ENCODE measurements at places on chromosomes 3 and 15.

GRCh38 chr3:114079761-114080160 is 23.2 kb downstream of the QTRT2 start:
- DNase-seq = no peak

GRCh38 chr3:16998236-16998923 is 113.6 kb downstream of the PLCL2 start:
- DNase-seq = no peak

DNA sequence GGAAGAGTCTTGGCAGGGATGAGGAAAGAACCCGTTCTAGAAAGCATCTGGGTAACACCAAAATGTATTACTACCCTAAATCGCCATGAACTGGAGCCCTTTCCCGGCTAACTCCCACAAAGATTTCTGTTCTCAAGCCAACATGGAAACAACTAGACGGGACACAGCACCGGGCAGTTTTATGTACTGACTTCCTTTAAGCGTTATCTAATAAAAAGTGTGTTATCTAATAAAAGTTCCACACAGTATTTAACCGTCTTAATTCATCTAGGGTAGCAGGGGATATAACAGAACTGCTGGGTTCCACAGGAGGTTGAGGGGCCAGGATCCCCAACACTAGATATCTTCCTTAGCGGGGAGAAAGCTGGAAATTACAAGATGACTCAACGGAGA is 347 bp upstream of the C3orf62 start:
- no peak for DNase-seq

- DNase-seq = no peak
Observed at GRCh38 chr15:46855388-46855787, 861.9 kb upstream of the SEMA6D start.

- DNase-seq = peak; percentile 25
Observed at GRCh38 chr3:57078344-57078634, 17.8 kb downstream of the SPATA12 start.

GRCh38 chr15:62665449-62665848 is 377.1 kb upstream of the TPM1 start:
- no peak for DNase-seq

DNA sequence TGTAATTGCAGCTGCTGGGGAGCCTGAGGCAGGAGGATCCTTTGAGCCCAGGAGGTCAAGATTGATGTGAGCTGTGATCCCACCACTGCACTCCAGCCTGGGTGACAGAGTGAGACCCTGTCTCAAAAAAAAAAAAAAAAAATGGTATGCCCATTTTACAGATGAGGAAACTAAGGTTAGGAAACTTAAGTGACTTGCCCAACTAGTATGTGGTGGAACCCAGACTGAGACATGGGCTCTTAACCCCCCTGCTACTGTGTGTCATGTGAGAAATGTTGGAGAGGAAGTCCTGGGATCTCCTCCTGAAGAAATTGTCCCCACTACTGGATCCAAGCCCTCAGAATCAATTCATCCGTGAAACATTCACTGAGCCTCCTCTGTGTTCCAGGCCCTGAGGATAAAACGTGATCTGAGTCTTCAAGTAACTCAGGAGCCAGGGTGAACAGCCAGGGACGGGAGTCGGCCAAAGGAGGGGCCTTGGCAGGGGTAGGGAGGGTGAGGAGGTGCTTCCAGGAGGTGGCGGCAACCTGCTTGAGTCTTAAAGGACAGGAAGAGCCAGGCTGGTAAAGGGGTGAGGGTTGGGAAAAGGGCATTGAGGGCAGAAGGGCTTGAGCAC is 19.6 kb upstream of the RNU6-1 start:
- no peak for DNase-seq

DNA sequence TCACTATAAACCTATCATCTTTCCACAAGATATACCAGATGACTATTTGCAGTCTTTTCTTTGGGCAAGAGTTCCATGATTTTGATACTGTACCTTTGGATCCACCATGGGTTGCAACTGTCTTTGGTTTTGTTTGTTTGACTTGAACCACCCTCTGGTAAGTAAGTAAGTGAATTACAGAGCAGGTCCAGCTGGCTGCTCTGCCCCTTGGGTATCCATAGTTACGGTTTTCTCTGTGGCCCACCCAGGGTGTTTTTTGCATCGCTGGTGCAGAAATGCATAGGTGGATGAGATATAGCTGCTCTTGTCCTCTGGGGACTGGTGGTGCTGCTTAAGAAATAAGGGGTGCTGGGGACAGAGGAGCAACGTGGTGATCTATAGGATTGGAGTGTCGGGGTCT is 33.8 kb downstream of the CHDH start:
- DNase-seq = no peak

DNA sequence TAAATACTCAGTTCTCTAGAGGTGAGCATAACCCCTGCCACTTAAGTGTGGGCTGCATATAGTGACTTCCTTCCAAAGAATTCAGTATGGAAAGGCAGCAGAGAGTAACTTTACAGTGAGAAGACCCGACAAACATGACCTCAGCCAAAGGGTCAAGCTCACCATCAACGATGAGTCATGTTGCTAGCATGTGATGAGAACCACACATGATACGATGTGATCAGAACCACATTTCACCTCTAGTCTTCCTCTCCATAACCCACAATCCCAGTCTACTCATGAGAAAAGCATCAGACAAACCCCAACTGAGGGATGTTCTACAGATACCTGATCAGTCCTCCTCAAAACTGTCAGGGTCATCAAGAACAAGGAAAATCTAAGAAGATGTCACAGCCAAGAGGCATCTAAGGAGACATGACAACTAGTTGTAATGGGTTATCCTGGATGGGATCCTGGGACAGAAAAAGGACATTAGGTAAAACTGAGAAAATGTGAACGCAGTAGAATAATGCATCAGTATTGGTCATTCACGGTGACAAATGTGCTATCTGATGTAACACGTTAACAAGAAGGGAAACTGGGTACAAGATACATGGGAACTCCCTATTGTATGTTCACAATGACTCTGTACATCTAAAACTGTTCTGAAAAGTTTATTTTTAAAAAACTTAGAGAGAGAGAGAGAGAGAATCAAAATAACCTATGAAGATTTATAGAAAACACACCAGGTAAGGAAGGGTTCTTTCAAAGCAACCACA is 28.3 kb downstream of the SEC61A1 start:
- DNase-seq = no peak

DNA sequence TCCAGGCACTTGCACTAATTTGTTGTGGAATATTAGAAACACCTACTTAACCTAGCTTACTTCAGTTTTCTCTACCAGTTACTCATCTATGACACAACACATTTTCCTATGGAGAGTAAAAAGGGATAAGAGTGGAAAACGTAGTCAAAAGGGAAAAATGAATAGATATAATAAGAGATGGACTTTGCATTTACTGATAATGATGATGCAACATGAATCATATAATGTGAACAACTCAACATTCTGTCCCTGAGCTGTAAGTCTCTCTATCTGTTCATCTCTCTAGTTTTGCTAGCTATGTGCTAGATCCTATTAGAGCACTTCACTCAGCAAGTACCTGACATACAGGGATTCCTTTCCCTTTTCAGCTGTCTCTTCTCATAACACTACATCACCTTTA is 627.1 kb downstream of the AGBL1 start:
- DNase-seq = no peak

DNA sequence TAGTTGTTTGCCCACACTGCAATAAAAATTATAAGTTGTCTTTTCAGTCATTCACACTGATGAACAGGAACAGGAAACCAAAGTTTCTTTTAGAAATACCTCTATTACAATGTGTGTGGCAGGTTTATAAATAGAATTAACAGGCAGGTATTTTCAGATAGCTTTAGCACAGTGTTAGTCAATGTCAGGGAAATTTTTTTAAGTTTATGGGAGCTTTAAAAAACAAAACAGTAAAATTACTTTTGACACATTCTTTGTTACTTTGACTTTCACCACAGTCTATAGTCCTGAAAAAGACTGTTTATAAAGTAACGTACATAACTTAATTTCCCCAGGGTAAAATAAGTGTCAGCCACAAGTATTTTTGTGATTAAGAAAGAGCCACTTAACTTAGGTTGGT is 38.1 kb downstream of the SERPINI1 start:
- DNase-seq = no peak

DNA sequence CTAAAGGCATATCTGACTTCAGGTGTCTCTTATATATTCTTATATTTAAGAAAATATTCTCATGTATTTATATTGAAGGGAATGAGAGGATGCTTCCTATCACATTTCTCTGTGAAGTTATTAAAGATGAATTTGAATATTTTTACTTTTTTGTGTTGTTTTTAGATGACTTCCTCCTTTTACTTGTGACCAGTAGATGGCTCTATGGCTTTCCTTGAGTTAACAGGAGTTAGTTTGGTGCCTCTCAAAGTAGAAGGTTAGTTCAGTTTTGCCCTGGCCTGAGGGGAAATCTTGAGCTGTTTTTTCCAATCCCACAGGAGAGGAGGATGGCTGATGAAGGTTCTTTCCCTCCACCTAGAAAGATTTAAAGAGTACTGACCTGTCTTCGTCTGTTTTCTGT is 80.7 kb downstream of the SQOR start:
- DNase-seq = no peak

GRCh38 chr3:44963571-44964325 is 12.2 kb downstream of the ZDHHC3 start:
- DNase-seq = no peak

- no peak for DNase-seq
Observed at GRCh38 chr15:65087411-65087810, 10.9 kb downstream of the KBTBD13 start.

DNA sequence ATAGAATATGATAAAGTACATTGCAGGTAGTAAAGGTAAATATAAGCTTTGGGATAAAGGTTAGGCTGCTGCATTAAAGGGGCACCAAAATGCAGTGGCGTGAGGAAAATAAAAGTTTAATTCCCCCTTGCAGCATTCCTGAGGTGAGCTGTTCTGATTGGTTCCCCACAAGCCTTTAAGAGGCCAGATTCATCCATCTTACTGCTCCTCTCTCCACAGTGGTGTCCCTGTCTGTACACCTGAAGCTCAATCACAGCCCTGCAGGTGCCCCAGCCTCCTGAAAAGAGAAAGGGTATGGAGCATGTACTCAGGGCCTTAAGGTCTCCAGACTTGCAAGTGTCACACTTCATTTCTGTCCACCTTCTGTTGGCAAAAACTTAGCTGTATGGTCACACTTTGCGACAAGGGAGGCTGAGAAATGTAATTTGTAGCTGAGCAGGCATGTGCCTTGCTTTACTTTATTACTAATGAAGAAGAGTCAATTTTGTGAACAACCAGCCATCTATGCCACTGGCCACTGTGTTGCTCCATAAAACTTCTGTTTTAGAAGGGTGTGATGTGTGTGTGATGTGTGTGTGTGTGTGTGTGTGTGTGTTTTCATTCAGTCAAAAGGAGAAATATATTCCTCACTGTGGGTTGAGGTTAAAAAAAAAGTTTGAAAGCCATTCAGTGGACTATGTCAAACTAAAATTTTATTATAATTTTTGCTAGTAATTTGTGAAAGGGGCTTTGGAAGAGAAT is 12.8 kb downstream of the LACTB start:
- no peak for DNase-seq

- no peak for DNase-seq
Observed at GRCh38 chr3:47007001-47007400, 27.5 kb downstream of the NBEAL2 start.

DNA sequence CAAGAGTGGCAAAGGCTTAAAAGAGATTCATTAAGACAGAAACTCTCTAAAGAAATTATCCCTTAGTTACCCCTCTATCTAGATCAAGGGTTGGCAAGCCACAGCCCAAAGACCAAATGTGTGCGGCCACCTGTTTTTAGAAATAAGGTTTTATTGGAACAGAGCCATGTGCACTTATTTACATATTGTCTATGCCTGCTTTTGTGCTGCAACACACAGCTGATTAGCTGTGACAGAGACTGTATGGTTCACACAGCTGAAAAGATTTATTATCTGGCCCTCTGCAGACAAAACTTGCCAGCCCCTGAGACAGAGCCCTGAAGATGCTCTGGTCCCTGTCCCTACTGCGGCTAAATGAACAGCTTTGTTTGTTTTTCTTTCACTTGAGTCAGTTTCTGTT is 88.1 kb downstream of the ADAMTS9 start:
- no peak for DNase-seq

GRCh38 chr3:131900891-131901290 is 133.9 kb downstream of the CPNE4 start:
- no peak for DNase-seq

- no peak for DNase-seq
Observed at GRCh38 chr15:59224474-59224873, 17.8 kb downstream of the LDHAL6B start.

- no peak for DNase-seq
Observed at GRCh38 chr15:86872782-86873181, 793.1 kb downstream of the AGBL1 start.

GRCh38 chr3:127388427-127388826 is 100.6 kb upstream of the PRR20G start:
- DNase-seq = no peak

DNA sequence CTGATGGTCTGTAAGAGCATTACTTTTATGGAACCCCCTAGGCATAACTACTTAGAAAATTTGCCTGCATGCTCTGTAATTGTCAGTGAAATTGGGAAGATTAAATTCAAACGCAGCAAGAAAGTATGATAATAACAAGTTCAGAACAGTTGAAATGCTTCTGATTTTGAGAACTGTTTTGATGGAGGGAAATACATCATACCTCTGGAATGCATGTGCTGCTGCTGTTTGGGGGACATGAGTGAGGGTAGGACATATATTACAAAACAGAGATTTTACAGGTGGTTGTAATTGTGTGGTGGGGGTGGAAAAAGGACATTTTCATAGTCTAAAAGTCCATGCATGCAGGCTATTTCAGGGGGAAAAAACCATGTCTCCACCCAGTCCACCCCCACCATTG is 135.0 kb upstream of the DPH6 start:
- DNase-seq = no peak

GRCh38 chr15:40239404-40239692 is 485 bp downstream of the PAK6 start:
- no peak for DNase-seq

DNA sequence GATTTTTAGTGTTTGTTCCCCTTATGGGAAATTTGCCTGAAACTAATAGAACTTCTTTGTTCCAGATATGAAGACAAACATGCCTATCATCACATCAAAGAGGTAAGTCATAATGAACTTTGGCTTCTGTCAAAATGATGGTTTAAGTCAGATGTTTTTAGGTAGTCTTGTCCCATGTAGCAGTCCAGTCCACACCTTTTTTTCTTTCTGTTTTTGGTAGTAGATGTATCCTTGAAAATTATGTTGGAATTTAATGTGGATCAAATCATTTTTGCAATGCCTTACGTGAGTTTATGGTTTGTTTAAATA is 12.1 kb downstream of the TSEN2 start:
- no peak for DNase-seq

- DNase-seq = no peak
Observed at GRCh38 chr3:151350656-151351055, 21.3 kb upstream of the P2RY13 start.

GRCh38 chr15:39591141-39591895 is 10.4 kb downstream of the THBS1 start:
- no peak for DNase-seq

All from stimulated activated naive CD8-positive, alpha-beta T cell treated with anti-CD3 and anti-CD28 coated beads, Interleukin-15, amount 100 ng/mL, for 72 hours (primary cell).